ENCODE measurements at places on chromosomes 13 and 19. TPM values are rescaled to one million over a fixed set of nuclear protein-coding genes. Genes with fewer than 3 reads are reported as not detected.

Gene LYPD5
- 0.14 TPM for total RNA-seq

Gene REEP6
- 2.1 TPM for total RNA-seq

Gene FBL
- 547 TPM for total RNA-seq

Gene KCTD12
- 13.2 TPM for total RNA-seq

Gene TMTC4
- 19.2 TPM for total RNA-seq

Gene C19orf85
- total RNA-seq: not detected

Gene DACH1
- total RNA-seq: not detected

Gene KCTD15
- total RNA-seq: 12.9 TPM

Gene LILRA5
- not detected for total RNA-seq

Gene MYBPC2
- total RNA-seq: 0.21 TPM

Data from activated T-helper 2 cell treated with anti-CD3 and anti-CD28 coated beads, Interferon-gamma antibody, Interleukin-2, Interleukin-4, amounts not matched to agents 10 μg/mL and 5 μg/mL and 100 μg/mL, durations not matched to agents 14 hours and 24 hours and 36 hours (primary cell).